HuH-7.5 (cell line): ENCODE measurements at places on chromosomes 1 and 21.
A peak's percentile ranks its signal among the peaks of the same experiment; 100 is the strongest.

DNA sequence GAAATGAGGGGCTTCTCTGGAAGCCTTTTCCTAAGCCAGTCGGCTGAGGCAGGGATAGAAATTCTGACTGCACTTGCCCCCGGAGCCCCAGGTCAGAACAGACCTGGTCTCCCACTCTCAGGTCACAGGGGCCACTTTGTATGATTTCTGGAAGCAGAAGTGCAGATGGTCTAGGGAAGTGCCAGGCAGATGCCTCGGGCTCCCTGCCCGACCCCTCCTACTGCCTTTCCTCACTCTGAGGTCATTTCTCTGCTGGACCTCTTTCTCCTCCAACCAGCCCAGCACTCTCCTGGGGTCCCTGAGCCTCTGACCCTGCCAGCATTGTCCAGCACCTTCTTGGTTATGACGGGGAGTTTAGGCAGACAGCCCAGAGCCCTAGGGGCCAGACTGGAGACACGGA, 8.7 kb downstream of the RUNX3 start:
- DNase-seq, result no peak

DNA sequence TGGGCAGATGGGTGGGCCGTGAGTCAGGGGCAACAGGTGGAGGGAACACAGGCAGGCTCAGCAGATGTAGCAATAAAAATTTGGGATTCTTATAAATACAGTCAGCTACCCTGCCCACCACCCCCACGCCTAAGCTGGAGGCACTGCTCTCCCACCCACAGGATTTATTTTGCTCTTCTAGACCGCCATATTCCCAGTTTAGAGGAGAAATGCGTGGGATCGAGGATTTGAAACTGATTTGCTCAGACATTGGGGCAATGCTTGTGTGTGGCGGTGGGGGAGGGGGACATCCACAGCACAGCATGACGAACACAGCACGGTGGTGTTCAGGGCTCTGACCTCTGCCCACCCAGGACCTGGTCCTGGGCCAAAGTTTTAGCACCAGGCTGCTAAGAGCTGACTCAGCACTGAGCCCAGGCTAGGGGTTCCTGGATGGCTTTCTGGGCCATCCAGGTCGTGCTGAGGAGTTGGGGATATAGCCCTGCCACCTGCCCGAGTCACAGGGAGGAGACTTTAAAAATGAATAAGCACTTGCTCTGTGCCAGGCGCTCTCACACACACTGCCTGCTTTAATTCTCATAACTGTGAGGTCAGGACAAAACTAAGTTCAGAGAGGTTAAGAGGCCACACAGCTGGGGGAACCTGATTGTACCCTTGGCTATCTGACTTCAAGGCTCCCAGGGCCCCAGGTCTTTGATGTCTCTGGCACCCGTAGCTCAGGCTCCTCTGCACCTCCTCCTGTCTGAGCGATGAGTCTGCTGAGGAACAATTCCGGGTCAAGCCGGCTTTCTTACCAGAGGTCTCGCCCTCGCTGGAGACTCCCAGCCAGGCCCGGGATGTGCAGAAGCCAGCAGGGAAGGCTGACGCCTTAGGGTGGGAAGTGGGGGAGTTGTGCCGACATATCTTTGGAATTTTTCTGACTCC, 29.4 kb upstream of the CSF1 start:
- DNase-seq, result no peak

- no peak for DNase-seq
Observed at GRCh38 chr1:199976496-199977144, 50.9 kb upstream of the NR5A2 start.

GRCh38 chr1:3312898-3313575, 141.4 kb upstream of the ARHGEF16 start:
- no peak for DNase-seq

DNA sequence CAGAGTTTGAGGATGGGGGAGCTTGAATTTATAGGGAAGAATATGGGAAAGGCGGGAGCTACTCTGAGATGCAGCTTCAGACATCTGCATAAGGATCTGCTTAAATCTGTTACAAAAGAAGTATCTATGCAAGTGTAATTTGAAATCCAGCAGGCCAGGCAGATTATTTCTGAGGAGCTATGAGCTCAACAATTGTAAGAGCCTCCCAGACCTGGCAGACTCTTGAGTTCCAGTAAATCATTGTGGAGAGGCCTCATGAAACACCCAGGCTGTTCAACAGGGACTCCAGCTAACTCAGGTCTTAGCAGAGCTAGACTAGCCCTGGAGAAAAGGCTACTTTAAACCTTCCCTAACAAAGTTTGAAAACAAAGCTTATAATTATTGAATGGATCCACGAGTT, 647.5 kb upstream of the CHRM3 start:
- DNase-seq, result no peak

DNA sequence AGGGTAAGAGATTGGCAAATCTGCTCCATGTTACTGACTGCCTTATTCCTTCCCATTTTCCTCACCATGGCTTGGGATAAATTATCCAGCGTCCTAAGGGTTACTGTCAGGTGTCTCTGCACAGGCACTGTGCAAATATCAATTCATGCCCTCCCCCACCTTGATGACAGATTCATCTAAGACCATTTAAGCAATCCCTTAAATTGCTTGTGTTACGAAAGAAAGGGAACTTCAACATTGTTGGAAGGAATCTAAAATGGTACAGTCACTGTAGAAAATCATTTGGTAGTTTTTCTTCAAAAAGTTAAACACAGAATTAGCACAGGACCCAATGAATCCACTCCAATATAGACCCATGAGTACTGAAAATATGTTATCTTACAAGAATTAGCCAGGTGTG, 17.6 kb upstream of the MTARC2 start:
- DNase-seq, result no peak

DNA sequence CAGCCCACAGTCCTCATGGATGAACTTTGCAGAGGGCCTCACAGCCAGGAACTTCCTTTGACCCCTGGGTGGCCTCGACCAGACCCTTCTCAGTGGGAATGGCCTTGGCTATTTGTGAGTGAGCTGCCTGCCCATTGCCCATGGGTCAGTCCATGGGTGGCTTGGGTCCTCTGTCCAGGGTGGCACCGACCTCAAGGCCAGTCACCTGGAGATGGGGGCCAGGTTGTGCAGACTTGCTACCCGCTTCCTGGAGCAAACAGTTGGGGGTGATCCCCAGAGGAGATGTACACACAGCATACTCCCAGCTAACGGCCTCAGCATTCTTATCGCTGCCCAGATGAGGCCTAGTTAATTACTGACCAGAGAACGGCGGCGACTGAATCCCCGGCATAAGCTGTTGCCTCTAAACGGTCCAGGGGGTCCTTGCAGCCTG, 23.1 kb upstream of the IFNLR1 start:
- DNase-seq, result peak; percentile 27

GRCh38 chr1:229102741-229103391, 168.0 kb upstream of the RAB4A start:
- DNase-seq, result no peak

- DNase-seq, result no peak
Observed at GRCh38 chr1:68955424-68955823, 458.5 kb upstream of the DEPDC1 start.

GRCh38 chr1:181936269-181936668, 125.2 kb downstream of the ZNF648 start:
- DNase-seq, result no peak

DNA sequence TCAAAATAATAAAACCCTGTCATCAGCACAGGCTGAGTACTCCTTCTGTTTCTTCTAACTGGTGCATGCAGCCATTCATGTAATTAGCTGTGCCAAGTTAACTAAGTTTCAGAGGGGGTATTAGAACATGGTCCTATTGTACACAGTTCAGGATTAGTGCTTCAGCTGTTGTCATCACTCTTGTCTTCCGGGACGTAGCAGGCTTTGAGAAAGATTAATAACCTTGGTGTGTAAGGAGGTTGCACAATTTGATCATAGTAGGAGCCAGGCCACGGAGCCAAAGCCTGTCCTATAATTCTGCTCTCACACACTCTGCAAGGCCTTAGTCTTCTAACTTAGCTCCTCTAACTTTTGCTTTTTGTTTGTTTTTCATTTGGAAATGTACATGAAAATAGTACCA, 44.7 kb downstream of the PTGFRN start:
- DNase-seq, result no peak

DNA sequence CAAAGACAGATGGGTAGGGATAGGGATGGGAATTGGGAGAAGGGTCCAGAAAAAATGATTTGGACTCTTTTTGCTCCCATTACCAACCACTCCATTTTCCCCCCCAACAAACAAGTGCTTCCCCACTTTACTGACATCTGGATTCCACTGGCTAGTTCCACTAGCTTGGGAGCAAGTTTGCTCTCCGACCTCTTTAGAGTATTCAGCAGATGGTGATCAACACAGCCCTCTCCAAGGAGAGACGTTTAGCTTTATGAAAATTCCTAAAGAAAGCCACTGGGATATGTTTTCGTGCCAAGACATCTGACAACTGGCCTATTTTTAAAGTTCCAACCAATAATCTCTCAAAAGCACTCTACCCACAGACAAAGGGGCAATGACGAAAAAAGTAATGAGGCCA, 50.3 kb downstream of the ITPKB start:
- DNase-seq, result no peak

- DNase-seq, result no peak
Observed at GRCh38 chr1:244349103-244349531, 102.6 kb downstream of the ADSS2 start.

DNA sequence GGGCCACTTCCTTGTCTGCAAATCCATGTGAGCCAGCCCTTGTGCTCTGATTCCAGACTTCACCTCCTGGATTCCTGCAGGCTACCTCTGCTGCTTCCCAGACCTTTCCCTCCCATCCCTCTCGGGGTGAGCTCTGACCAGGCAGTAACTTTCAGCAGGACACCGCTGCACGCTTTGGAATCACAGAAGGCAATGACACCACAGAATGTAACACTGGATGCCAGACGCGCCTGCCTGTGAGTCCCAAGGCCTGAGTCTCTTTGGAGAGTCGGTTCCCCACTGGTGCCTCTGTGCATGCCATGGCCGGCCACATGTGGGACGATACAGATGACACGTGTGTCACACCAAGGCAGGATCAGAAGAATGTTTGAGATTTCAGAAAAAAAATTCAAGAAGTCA, 89.7 kb upstream of the ERRFI1 start:
- no peak for DNase-seq

DNA sequence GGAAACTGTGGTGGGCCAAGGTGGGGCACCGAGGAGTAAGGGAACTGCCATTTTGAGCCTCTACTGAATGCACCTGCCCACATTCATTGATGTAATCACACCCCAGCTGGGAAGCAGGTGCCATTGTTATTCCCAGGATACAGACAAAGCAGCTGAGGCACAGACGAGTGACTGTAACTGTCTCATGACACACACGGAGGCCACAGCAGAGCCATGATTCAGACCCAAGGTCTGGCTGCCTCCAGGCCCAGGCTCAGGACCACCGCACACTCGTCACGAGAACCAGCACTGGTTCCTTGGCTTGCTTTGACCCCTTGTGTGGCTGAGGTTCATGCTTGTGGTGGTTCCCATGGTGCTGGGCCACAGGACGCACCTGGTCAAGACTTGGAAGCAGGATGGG, 45.6 kb upstream of the CLIC4 start:
- DNase-seq, result no peak

DNA sequence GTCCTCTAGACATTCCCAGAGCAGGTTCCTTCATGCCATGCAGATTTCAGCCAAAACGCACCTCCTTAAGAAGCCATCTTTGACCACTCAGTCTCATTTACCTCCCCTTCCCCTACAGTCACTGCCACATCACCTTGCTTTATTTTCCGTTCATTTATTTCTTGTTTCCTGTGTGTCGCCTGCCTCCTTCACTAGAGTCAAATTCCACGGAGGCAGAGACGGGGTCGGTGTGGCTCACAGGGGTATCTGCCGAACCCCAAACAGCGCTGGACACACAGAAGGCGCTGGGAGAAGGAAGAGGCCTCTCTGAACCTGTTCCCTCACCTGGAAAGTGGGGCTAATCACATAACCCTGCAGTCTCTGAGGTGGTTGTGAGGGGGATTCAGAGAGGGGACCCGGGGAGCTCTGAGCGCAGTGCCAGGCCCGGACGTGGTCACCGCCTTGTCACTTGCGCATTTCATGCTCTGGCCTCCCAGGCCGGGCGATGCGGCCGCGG, 23.6 kb upstream of the DMBX1 start:
- no peak for DNase-seq

DNA sequence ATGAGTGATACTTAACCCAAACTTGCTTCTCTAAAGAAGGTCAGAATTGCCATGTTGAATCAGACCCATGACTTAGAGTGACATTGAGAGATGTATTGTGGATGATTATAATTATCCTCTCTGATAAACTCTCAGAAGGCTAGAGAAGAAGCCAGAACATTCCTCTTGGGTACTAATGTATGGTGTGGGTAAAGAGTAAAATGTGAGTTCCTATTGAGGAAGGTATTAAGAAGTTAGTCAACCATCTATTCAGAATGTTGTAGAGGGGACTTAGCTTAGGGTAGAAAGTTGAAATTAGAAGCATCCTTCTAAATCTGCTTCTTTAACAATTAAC, 7.3 kb downstream of the GMEB1 start:
- DNase-seq, result no peak

DNA sequence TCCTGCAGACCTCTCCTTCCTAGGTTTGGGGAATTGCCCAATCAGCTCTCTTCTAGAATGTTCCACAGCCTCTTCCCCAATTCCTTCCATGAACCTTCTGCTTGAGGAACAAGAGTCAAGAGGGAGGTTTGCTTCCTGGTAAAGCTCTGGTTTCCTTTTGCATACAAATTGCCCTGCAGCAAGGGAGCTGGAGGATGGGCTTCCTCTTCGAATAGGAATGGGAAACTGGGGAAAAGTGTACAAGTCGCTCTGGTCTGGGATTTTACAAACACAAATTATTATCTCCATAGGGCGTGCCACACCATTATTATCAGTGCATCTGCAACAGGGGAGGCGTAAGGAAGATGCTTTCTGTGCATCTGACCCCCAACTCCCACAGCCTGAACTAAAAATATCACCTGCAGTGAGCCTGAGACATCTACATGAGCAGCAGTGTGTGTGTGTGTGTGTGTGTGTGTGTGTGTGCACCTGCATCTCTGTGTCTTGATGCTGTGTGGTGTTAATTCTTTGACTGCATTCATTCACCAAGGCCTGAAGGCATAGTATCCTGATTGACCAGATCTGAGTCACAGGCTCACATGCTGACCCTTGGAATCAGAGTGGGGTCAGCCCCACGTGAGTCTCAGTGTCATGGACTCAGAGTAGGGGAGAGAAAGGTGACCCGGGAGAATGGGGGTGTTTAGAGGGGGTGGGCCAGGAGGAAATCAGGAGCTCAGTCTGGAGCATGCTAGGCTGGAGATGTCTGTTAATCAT, 272.9 kb downstream of the KAZN start:
- DNase-seq, result no peak

DNA sequence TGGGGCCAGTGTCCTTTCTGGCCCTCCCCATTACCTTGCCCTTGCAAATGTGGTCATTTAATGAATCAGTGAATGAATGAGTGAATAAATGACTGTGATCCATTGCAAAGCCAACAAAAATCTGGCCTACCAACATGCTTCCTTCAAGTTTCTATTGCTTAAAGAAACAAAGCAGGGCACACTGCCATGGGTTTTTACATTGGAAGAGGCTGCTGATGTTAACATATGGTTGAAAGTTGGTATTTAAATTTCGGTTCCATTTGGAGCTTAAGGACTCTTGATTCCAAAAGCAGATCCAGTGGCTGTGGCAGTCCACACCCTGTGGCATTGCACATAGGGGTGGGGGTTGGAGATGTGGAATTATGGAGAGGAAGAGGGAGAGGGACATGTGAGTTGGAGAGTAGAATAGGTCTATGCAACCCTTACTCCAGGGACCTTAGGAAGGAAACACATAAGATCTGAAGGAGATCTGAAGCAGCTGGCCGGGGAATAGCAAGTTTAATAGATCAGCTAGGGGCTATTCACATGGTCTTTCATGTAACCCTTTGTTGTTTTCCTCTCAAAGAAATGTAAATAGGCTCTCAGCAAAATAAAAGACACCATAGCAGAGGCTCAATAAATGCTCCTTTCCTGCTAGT, 7.2 kb downstream of the ABCA4 start:
- no peak for DNase-seq

- DNase-seq, result peak; percentile 15
Observed at GRCh38 chr1:190179817-190180216, 297.8 kb downstream of the BRINP3 start.
